ENCODE measurements at places on chromosomes 3 and 15.

DNA sequence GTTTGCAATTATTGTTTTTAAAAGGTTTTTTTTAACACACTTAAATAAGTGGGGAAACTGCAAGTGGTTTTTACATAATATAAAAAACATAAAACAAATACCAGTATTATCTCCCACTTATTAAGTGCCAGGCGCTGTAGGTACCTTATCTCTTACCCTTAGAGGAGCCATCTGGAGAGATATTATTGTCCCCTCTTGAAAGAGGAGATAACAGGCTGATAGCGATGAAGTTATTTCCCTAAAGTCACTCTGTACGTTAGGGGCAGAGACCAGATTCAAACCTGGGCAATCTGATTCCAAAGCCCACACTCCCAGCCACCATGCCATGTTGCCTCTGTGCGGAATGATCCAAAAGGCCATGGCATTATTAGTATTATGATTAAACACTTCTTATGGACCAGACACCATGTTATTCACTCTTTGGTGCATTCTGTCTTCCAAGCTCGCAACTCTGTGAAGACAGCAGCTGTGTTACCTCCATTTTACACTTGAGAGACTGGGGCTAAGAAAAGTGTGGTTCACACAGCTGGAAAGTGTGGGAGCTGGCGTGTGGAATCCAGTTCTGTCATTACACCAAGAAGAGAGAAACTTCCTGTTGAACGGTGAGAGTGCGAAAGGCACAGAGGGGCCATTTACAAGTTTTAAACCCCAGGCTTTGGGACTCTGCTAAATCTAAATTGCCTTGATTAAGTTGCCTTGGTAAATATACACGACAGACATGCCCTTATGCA is 79.9 kb upstream of the MITF start:
- DNase-seq: no peak

GRCh38 chr3:74344865-74345440 is 269.5 kb downstream of the CNTN3 start:
- no peak for DNase-seq

GRCh38 chr15:62549345-62549970 is 384.4 kb upstream of the C2CD4B start:
- peak; percentile 57 for DNase-seq

- DNase-seq: peak; percentile 55
Observed at GRCh38 chr3:58249358-58250092, 11.9 kb downstream of the ABHD6 start.

- DNase-seq: no peak
Observed at GRCh38 chr3:124985349-124985748, 50.8 kb upstream of the MUC13 start.
